ENCODE measurements at places on chromosomes 13 and 19.

- DNase-seq = no peak
These were observed 162.8 kb downstream of the DIAPH3 start for GRCh38 chr13:60000976-60001375.

DNA sequence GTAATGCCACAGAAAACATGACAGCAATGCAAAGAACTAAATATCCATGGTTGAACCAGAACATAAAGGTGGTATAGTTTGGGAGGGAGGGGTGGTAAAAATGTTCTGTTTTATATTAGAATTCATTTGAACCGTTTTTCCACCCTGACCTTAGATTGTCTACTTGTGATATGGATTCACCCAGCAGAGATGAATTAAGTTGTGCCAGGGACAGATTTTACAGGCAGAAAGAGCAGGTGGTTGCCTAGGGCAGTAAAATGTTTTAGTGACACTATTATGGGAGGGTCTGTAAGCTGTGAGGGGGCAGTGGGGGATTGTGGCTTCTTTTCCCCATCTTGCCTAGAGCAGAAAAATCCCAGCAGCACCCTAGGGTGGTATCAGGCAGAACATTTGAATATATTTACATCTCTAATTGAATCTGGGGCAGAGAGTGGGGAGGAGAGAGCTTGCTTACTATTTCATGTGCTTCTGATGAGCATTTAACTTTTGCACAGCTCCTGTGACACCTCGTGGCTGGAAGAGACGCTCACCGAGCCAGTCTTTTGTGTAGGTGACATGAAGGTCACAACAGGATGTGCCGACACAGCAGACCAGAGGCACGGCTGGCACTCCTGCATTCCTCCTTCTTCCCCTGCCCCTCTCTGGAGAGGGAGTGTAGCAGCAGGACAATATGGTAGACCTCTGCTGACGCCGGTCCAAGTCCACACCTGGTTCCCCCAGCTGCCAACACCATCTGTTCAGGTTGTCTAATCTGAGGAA lies 452.3 kb downstream of the IRS2 start:
- no peak for DNase-seq

DNA sequence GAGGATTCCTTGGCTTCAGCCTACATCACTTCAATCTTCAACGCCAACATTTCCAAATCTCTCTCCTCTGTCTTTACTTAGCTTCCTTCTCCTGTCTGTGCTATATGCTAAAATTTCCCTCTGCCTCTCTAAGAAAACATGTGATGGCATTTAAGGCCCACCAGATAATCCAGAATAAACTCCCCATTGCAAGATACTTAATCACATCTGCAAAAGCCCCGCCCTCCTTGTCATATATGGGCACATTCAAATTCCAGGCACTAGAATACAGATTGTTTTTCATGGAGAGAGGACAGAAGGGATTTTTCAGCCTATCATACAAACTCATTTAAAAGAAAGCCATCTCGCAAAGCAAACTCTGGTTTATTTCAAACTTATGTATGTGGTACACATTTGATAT lies 16.2 kb downstream of the ARGLU1 start:
- no peak for DNase-seq

DNA sequence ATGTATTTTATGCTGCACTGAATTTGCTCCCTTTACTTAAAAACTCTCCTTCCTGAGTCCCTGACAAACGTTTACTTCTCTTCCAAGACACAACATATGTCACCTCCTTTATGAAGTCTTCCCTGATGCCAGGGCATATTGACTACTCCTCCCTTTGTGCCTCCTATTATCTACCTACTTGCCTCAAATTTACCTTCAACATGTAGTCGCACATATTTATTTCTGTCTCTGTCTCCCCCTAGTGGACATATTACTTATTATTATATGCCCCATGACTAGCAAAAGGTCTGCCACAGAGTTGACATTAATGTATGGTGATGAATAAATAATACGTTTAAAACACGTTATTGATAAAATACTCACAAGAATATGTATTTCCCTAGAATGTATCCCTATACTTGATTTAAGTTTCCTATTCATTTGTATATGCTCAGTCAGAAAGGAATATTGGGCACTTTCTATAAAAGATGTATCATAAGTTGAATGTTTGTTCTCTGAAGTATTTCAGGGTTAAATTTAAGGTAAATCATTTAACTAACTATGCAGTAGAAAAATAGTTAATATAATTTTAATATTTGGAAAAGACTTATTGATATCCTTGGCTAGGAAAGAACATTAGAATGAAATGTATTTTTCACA lies 250.3 kb upstream of the ATXN8OS start:
- no peak for DNase-seq

DNA sequence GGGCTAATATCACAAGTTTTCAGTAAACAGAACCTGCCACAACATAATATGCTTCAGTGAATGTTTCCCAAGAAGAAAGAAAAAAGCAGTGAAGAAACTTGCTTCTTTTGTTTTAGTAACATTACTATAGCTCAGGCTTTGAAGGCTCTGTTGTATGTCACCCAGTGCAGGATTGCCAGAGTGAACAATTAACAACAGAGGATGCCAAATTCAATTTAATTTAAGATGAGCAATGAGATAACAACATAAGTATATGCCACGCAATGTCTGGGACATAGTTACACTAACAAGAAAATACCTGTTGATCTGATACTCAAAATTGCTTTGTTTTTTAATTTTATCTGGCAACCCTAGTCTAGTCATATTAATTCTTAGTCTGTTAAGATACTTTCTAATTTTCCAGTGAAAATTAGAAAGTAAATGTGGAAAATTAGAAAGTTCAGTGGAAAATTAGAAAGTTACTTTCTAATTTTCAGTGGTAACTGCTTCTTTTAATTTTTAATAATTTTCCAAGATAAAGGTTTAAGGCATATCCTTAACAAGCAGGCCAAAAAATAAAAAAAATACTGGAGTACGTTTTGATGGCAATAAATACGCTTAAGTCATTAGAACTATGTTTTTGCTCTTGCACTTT lies 336.3 kb downstream of the SLITRK6 start:
- DNase-seq = no peak

DNA sequence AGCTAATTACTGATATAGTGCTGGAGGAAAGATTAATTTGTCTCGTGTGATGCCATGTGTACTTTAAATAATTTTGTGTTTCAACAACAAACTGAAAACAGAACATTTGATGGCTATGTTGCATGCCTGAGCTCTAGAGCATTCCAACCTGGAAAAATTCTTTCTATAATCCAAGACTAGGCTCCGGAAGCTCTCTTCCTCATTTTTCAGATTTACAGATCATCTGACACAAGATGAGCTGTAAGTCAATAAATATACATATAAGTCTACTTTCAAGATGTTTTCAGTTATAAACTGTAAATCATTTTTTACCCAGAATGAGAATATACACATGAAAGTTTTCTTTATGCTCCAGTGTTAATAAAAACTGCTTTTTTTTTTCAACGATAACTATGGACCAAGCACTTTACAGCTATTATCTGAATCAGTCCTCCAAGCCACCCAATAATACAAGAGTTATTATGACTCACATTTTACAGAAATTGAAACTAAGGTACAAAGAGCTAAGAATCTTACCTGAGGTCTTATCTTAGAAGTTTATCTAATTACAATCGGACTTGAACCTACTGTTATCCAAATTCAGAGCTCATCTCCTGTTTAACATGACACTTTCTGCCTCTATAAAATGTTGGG lies 6.4 kb upstream of the FOXO1 start:
- no peak for DNase-seq

GRCh38 chr13:23547000-23547590 lies 23.1 kb upstream of the TNFRSF19 start:
- no peak for DNase-seq
